Stimulated activated CD4-positive, alpha-beta T cell treated with anti-CD3 and anti-CD28 coated beads, Interleukin-2, amount 100 ng/mL, for 48 hours (primary cell): ENCODE measurements at places on chromosomes 1 and 21.
A peak's percentile ranks its signal among the peaks of the same experiment; 100 is the strongest.

DNA sequence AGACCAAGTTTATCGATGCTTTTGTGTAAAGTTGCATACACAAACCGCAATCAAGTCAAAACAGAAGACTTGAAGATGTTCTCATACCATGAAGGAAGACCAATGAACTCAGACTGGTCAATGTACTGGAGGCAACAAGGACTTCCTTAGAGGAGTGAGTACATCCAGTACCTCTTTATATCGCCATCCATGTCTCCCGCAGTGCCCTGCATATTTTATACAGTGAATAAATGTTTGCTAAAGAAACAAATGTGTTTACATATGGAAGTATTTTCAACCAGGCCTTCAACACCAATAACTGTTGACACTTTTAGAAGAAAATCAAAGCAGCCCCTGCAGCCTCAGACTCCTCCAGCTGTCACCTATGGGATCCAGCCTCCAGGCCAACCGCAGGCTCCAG, 125.6 kb downstream of the SMYD3 start:
- DNase-seq = no peak

DNA sequence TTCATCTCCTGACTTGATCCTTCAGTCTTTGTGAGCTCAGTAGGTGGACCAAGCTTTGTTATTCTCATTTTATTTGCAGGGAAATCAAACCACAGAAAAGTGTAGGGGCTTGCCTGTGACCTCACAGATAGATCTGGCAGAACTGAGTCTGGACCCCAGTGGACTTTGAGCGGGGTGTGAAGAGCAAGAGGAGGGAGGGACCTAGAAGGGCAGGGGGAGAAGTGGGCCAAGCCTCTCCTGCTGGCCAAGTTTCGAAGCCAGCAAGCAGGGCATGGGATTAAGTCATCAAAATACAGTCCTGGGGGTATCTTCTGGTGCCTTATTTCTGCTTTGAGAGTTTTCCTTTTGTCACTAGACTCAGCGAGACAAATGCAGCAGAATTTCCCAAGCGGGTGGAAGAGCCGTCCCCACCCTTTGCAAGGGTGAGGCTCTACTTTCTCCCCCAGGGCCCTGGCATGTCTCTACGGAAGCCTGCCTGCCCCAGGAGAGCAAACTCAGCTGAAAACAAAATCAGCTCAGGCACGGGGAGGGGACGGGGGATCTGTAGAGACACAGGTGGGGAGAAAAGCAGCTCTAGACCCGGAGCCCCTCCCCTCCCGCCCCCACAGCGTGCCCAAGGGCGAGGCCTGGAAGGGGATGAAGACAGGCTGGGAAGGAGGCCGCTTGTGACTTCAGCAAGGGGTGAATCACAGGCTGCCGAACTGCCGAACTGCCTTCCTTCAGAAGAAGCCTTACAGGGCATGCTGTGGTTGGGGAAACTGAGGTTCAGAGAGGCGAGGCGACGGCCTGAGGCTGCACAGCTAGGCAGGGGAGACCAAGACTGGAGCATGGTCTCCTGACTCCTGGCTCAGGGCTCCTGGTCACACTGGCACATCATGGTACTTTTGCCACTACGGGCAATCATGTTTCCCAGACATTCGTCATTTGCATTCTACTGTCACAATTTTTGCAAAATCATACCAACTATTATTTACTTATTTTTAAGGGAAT, 19.2 kb downstream of the PKP1 start:
- DNase-seq = no peak

- DNase-seq = no peak
These were observed 9.3 kb upstream of the ANGPTL3 start for GRCh38 chr1:62588000-62588399.

- DNase-seq = no peak
These were observed 21.3 kb upstream of the COL18A1 start for GRCh38 chr21:45383615-45384201.

DNA sequence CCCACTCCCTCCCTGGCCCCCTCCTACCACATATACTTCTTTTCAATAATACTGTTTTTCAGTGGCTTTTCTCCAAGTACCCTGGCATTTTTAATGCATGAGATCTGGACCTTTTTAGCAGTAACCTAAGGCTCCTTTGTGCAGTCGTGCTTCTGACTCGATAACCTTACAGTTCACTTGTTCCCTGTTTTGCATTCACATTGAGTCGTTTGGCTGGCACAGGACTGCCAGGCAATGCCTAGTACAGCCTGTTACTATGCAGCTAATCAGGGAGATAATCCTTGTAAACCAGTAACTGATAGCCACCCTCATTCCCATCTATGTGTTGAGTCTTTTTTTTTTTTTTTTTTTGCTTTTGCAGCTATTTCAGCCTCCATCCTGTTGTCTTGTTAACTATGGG, 3.7 kb downstream of the ATP1B1 start:
- DNase-seq = no peak

- no peak for DNase-seq
These were observed 9.1 kb upstream of the C21orf91 start for GRCh38 chr21:17828223-17828622.

DNA sequence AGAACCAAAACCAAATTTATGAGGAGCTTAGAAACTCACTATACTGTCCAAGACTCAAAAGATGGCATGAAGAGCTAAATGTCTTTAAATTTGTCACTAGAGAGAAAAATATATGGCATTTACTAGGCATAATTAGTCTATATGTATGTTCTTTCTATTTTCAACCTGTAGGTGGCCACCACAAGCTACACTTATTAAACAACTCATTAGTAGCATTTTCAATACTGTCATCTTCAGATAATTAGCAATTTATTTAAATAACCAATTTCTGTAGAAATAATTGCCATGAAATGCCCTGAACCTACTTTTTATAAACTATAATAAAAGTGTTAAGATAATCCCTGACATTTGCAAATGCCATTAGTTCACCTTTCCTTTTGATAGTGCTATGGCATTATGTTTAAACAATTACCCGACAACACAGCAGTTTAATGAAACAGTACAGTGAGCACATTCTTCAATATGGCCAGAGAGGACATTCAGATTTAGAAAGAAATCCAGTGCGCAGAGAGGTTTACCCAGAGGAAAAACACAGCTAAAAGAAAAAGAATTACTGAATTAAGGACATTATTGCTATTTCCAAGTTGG, 522.5 kb downstream of the PTBP2 start:
- no peak for DNase-seq

GRCh38 chr1:111032295-111032897, 68.7 kb upstream of the LRIF1 start:
- peak; percentile 34 for DNase-seq

GRCh38 chr1:202644219-202645096, 65.8 kb downstream of the SYT2 start:
- DNase-seq = no peak

DNA sequence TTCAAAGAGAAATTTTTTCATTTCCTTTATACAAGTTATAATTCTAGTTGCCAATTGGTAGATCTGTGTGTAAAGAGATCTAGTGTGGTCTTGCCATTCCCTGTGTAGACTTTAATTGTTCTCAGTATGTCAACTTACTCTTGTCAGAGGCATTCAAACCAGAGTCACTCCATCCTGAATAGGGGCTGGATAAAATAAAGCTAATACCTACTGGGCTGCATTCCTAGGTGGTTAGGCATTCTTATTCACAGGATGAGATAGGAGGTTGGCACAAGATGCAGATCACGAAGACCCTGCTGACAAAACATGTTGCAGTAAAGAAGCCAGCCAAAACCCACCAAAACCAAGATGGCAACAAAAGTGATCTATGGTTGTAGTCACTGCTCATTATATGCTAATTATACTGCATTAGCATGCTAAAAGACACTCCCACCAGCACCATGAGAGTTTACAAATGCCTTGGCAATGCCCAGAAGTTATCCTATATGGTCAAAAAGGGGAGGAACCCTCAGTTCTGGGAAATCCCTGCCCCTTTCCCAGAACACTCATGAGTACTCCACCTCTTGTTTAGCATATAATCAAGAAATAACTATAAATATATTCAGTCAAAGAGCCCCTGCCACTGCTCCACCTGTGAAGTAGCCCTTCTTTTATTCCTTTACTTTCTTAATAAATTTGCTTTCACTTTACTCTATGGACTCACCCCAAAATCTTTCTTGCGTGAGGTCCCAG, 74.0 kb upstream of the ADAMTS5 start:
- DNase-seq = no peak

DNA sequence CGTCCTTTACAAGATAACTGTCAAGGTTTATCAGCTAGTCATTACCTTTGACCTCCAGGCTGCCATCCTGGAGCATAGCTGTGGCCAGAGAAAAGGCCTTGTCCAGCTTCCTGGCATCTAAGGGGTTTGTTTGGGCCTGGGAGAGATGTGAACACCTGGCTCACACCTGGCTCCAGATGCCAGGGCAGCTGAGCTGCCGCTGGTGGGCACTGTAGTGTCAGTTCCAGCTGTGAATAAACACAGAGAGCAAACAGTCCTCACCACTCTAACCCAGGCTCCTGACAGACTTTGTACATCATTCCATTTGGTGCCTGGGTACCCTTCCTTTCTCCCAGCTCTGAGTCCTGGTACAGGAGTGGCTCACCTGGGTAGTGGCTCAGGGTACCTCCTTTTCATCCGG, 14.3 kb upstream of the KCNA10 start:
- no peak for DNase-seq

- DNase-seq = no peak
These were observed 161.8 kb downstream of the CLIC6 start for GRCh38 chr21:34830386-34831170.

DNA sequence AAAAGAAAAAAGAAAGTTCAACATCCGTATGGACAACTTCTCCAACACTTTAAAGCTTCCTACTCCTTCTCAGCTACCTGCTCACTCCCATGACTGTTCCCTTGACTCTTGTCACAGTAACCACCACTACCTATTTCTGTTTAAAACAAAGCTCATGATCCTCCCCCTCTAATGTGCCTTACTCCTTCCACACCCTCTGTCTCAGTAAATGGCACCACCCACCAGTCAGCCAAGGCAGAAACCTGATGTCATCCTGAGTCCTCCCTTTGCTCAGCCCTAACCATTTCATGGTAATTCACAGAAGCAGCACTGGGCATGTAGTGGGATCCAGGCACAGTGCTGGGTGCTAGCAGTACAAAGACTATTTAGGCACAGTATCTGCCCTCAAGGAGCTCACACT, 63.0 kb upstream of the PPM1J start:
- no peak for DNase-seq

DNA sequence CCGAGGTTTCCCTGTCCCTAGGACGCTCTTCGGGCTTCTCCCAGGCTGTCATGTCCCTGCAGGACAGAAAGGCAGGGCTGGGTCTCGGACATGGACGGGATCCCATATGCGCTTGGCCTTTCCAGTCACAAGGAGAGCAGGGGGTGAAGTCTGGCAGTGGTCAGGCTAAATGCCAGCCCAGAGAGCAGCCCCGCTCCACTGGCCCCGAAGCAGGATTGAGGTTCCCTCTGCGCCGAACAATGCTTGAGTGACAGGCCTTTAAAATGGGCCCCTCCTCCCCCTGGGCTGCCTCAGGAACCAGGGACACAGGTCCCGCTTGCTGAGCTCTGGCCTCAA, 12.7 kb downstream of the DRAXIN start:
- no peak for DNase-seq

- no peak for DNase-seq
These were observed 651.0 kb upstream of the PLXNA2 start for GRCh38 chr1:208895181-208895580.

DNA sequence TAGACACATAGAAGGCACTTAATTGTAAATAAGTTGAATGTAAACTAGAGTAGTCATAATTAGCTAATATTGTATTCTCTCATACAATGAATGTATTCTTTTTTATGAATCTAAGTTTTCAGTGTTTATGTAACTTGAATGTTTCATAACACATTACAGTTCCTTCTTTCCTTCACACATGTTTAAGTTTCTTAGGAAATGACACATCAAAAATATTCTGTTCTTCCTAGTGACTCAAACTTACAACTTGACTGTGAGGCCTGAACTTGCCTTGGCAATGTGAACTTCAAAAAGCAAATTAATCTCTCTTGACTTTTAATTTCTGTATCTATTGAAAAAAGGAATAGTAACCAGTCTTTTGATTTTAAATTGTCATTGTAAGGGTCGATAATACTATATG, 700.1 kb downstream of the KCNT2 start:
- DNase-seq = no peak
